ENCODE measurements at places on chromosomes 1 and 21.

GRCh38 chr1:192959657-192960186 is 99.4 kb downstream of the UCHL5 start:
- DNase-seq: no peak

- no peak for DNase-seq
Observed at GRCh38 chr1:44282704-44283426, 69.6 kb downstream of the DMAP1 start.

- DNase-seq: peak; percentile 63
Observed at GRCh38 chr1:182588500-182589396, at the start of gene RNASEL. RNASEL (minus strand) TSS chr1:182589256; CDS start chr1:182586806, 2,450 bp downstream.

GRCh38 chr1:209130886-209131285 is 452.6 kb upstream of the CAMK1G start:
- no peak for DNase-seq

- DNase-seq: no peak
Observed at GRCh38 chr1:3992103-3992556, 92.1 kb upstream of the C1orf174 start.

DNA sequence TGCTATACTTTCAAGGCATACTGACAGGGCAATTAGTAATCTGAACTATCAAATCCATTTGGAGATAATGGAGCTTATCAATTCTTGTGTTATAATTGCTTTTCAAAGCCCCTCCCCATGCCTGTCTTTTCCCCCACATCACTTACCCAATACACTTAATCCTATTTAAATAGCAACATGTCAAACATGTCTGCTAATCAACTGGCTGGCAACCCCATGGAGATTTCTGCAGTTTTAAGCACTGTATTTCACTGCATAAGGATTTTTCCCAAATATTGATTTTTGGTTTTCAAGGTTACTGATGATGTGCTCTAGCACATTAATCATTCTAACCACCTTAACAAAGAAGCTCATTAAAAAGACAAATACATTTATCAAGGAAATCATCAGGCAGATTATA is 800.3 kb downstream of the PLA2G4A start:
- no peak for DNase-seq

GRCh38 chr1:115685029-115685705 is 43.4 kb downstream of the VANGL1 start:
- no peak for DNase-seq

GRCh38 chr1:75796376-75797272 is at the start of gene MSH4:
MSH4 (plus strand) TSS chr1:75796882; CDS start chr1:75796986, 104 bp downstream.
- DNase-seq: no peak

DNA sequence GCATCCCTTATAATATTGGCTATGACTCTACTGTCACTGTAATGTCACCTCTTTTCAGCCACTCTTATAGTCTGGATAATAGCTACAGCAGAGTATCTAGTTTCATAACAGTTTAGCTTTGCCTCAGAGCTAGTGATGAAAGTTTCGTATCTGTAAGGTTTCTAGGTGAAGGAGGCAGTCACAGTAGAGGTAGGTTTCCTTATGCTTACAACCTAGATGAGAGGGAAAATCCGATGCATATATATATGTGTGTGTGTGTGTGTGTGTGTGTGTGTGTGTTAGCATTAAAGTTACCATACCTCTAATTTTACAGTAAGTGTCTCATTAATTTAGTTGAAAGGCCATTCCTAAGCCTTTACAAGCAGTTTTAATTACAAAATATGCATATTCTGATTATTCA is 2.2 kb upstream of the TOR1AIP2 start:
- no peak for DNase-seq

DNA sequence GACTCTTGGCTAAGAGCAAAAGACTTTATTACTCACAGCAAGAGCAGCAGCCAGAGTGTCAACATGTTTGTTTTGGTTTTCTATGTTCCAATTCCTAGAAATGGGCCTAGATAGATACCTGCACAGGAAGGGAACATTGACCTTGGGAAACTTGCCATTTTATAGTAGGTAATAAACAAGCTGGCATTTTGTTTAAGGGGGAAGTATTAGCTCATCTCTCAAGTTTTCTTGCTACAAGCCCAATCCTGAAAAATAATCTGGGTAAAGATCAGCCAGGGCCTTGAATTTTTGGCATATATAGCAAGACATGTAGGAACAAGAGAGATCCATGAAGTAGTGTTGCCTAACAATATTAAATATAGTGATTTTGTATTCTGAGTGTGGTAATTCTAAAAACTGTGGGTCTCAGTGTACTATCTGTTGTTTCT is 51.4 kb upstream of the RGL1 start:
- DNase-seq: no peak

GRCh38 chr21:45835301-45836267 is 146.0 kb upstream of the COL6A1 start:
- no peak for DNase-seq

DNA sequence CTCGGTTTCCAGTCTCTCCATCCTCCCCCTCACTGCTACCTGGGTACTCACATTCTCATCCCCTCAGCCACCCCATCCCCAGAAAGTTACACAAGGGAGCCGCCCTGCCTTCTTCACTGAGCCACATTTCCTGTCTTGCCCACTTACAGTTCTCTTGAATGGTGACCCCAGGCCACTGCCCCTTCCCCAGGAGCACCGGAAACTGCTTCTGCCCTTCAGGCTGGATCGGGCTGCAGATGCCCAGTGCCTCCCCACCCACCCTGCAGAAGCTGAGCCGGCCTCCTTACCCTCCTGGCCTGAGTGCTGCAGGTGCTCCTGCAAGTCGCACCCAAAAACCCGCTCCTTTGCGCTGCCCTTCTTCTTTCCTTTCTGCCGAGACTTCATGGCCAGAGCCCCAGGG is 450 bp downstream of the ARHGAP30 start:
- DNase-seq: peak; percentile 12

- no peak for DNase-seq
Observed at GRCh38 chr1:5161372-5161771, 507.0 kb downstream of the AJAP1 start.

DNA sequence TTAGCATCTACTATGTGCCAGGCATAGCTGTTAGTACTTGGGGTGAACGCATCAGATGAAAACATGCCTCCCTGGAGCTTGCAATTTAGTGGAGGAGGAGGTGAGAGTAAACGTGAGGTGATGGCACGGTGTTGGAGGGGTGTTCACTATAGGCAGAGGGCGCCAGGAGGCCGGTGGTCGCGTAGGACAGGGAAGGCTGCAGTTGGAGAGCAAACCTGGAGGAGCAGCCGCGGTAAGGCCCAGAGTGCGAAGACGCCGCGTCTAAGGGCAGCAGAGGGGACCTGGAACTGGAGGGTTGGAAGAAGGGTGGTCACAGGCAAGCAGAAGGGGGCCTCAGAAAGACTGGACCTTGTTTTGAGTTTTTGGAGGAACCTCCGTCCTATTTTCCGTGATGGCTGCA is 30.2 kb upstream of the TRIM17 start:
- DNase-seq: no peak

- no peak for DNase-seq
Observed at GRCh38 chr21:43005635-43006034, 31.3 kb downstream of the PKNOX1 start.

- no peak for DNase-seq
Observed at GRCh38 chr1:53475664-53476063, 16.5 kb downstream of the DMRTB1 start.

DNA sequence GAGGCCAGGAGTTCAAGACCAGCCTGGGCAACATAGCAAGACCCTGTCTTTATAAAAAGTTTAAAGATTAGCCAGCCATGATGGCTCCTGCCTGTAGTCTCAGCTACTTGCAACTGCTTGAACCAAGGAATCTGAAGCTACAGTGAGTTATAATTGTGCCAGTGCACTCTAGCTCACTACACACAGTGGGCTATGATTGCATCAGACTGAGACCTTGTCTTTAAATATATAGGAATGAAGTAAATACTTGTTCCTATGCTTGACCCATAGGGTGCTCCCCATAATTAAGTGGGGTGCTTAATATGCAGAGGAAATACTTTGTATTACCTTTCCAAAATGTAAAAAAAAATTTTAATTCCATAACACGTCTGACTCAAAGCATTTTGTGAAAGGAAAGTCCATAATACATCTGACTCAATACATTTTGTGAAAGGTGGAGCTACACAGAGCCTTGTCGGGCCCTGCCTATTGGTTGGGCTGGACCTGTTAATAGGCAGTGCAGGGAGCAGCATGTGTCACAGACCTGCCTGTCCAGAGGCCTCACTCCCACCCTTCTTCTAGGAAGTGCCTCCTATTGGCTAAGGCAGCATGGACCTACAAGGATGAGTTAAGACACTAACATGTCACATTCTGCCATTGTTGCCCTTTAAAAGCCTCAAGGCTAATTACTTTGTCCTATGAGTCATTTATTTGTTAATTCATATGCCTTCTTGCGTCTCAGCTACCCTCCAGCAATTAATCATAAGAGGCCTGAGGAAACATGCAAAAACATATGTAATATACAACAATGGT is 33.6 kb downstream of the CD58 start:
- no peak for DNase-seq

DNA sequence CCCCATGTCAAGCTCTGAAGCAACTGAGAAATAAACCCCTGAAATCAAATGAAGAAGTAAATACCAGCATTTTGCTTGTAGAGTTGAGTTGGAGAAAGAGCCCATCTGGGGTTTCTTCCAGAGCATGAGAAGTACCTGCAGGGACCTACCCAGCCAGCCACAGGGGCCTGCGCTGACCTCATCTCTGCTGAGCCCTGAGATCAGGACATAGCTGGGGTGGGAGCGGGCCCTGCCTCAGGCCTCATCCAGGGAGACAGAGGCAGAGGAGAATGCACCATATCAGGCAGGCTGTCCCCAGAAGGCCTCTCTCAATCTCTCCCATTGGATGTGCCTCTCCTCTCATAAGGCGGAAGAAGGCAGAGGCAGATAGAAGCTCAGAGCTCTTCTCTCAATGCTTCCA is 27.6 kb downstream of the RUNX1 start:
- DNase-seq: no peak

DNA sequence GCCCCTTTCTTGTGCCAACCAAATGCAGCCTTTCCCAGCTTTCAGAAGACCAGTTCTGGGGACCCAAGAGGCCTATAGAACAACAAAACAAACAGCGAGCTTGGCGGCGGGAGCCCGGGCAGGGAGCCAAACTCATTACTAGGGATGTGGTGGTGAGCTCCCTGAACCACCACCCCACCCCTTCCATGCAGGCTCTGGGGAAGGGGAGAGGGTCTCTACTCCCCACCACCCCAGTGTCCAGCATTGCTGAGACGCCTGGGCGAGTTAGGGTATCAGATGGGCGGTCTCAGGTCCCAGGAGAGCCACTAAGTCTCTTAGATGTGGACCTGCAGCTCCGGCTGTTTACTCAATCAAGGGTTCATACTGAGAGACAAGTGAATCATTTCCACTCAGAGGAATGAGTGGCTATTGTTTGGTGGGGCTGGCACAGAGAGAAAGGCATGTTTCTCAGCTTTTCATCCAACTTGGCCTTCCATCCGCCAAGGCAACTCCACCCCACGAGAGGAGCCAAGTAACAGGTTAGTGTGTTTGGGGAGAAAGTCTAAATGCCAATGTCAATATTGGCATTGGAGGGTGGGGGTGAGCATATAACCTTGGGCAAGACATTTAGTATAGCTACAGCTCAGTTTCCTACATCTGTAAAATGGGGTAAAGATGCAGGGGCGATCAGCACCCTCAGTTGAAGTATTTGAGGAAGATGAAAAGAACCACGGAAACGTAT is 40.9 kb downstream of the PLXNA2 start:
- DNase-seq: no peak

DNA sequence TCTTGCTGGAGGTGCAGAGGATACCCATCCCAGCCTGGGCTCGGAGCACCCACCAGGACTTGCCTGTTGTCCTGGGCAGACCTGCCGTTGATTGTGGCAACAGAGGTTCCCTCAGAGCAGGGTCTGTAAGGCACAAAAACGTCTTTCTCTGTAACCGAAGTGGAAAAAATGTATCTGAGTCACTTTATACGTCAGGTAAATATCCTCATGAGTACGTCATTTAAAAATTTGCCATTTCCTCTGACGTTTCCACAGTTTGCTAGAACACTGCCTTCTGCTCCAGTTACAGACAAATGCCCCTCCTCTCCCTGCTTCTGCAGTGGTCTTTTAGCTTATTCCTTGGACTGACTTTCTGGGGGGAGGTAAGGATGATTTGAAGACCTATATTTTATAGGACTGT is 326.8 kb downstream of the HHAT start:
- no peak for DNase-seq

- DNase-seq: no peak
Observed at GRCh38 chr1:22827666-22828483, 117.2 kb downstream of the EPHB2 start.

DNA sequence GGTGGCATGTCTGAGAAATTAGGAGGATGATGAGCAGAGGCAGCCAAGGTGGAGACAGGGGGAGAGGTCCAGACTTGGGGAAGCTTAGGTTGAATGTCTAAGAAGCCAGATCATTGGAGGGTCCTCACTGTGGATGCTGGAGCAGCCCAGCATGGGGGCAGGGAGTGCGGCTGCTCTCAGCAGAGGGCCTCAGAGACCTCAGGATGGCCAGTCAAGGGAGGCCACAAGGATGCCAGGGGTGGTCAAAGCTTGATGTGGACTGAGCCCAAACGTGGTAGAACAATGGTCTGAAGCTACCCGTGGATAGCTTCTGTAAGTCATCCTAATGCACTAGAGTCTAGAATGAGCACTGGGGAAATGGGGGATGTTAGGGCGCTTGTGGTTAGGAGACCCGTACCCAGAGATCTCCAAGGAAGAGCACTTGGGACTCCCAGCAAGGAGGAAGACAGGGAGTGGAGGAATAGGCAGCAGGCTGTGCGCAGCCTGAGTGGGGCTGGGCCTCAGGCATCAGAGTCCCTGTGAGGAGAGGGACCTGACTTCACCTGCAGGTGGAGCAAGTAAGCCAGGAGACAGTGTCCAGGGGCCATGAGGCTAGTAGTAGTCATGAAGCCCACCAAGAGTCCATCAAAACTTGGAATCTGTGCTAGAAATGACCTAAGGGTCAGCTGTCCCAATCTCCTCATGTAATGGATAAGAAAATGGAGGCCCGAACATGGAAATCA is 4.3 kb upstream of the S100A9 start:
- DNase-seq: no peak

DNA sequence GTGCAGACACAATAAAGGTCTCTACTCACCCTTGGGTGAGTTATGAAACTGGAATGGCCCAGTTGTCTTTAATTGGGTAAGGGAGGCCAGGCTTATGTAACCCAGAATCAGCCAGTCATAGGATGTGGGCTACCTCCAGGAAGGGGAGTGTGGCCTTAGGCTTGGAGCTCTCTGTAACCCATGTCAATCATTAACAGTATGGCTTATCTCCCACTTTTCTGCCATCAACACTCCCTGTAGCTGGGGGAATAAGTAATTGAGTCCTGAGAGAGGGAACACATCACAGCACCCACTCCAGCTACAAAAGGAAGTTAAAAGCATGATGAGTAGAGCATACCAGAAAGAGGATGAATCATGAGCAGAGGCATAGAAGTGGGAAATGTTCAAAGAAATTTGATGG is 327.0 kb upstream of the DUSP10 start:
- no peak for DNase-seq

Measured in central memory CD4-positive, alpha-beta T cell (primary cell).